Large intestine (tissue), 12 donors: ENCODE measurements at places on chromosomes 7 and 10. TPM values are rescaled to one million over a fixed set of nuclear protein-coding genes. Genes with fewer than 3 reads are reported as not detected.

OR2A25 gene
- polyA plus RNA-seq: not detected

FAM25C gene
- polyA plus RNA-seq: not detected

AKR1C8 gene
- 0.13 TPM for polyA plus RNA-seq

SP8 gene
- polyA plus RNA-seq: not detected

GPR141 gene
- 0.52 TPM for polyA plus RNA-seq

CLCN1 gene
- 1.6 TPM for polyA plus RNA-seq

C10orf53 gene
- polyA plus RNA-seq: 0.03 TPM

FAM237B gene
- 0.16 TPM for polyA plus RNA-seq

MOGAT3 gene
- 72.1 TPM for polyA plus RNA-seq

PNLIP gene
- polyA plus RNA-seq: 0.12 TPM

SAMD9 gene
- polyA plus RNA-seq: 6.1 TPM

SAMD9L gene
- polyA plus RNA-seq: 6.5 TPM

DNA sequence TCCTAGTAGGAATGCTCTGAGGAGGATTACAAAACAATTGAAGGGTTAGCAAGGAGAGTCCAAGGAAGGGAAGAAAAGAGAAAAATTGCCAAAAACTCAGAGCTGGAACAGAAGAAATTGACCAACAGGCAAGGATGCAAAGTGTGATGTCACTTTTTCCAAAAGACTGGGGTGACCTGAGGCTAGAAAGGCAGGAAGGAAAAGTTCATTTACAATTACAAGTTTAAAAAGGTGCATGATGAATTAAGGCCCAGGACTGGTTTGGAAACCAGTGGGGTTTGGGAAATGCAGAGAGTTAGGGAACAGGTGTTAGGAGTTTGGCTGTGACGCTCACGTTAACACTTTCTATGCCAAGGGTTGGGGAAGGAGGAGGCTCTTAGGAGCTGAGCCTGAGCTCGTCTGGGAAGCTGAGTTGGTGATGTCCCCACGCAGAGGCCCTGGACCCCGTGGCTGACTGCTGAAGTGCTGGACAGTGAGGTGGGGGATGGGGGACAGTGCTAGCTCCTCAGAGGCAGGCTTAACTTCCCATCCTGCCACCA is 92.6 kb upstream of the PODXL start:
- no peaks in the 10 kb centered on the region for H3K36me3 ChIP-seq
- DNase-seq: no peak
- H3K4me3 ChIP-seq: no peak overlapping the region
- H3K27ac ChIP-seq: no peak overlapping the region
- H3K4me1 ChIP-seq: peaks cover 9% of the 10 kb centered on the region

GRCh38 chr10:52746169-52746568 is 26.4 kb downstream of the MBL2 start:
- no peaks in the 10 kb centered on the region for H3K36me3 ChIP-seq
- no peak overlapping the region for H3K4me3 ChIP-seq
- no peak overlapping the region for H3K27ac ChIP-seq
- H3K4me1 ChIP-seq: no peaks in the 10 kb centered on the region

DNA sequence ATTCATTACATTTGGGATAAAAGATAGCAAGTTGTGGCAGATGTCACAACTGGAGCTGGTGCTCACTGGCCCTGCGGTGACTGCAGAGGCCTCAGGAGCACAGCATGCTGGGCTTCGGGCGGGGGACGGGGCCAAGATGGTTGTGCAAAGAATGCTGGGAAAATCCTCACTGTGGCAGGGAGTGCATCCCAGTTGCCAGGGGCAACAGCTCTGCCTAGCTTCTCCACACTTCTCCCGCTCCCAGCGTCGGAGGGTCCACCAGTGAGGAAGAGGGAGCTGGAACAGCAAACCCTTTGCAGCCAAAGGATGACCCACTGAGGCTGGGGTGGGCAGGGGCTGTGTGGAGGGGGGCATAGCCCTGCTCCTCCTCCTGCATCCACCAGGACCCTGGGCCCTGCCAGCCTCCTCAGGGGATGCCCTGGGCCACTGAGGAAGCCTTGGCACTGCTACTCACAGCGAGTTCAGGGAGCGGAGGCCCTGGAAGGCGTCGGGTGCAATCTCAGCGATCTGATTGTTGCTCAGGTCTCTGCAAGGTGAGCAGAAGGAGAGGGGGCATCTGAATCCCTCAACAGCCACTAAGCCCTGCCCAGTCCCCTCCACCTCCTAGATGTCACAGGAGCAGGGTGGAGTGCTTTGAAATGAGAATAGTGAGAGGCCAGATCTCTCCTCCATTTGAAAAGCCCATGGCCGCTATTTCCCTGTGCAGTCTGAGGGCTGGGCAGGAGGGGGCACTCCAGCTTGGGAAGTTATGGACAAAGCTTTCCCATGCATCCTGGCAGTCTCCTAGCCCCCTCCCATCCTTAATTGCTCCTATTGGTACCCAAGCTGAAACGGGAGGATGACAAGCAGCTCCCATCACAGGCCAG is 126.5 kb downstream of the SLIT1 start:
- H3K4me3 ChIP-seq: no peak overlapping the region
- no peak for DNase-seq
- H3K4me1 ChIP-seq: no peaks in the 10 kb centered on the region
- no peak overlapping the region for H3K27ac ChIP-seq

DNA sequence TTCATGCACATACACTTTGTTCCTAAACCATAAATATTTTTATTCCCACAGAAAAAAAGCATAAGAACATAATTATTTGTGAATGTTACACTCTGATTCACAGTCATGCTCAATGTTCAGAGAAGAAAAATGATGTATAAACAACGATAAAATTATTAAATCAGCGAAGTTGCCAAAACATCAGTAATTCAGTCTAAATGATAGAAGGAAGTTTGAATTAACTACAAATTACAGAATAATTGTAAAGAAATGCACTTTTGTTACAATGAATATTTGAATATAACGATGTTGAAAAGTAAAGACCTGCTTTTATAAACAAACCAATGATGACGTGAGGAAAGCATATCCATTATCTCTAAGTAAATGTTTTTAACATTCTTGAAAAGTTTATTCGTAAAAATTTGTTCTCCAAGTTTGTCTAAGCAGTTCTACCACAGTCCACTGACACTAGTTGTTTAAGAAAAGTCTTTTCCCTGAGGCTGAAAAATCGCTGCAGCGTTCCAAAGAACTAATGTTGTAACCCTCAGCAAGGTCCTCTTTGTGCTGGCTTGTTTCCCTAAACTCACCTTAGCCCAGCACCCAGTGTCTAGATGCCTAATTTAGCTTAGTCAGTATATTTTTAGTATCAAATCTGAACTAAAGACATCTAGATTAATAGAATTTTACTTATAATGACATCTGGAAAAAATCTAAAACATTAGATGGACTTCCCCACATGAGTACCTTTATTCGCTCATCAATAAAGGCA is 30.4 kb downstream of the TSPAN12 start:
- H3K27ac ChIP-seq: no peak overlapping the region
- no peaks in the 10 kb centered on the region for H3K27me3 ChIP-seq
- H3K4me1 ChIP-seq: no peaks in the 10 kb centered on the region
- no peak overlapping the region for H3K4me3 ChIP-seq

GRCh38 chr10:50635286-50635685 is 11.5 kb upstream of the SGMS1 start:
- no peaks in the 10 kb centered on the region for H3K4me1 ChIP-seq
- H3K27me3 ChIP-seq: no peaks in the 10 kb centered on the region
- no peak for DNase-seq
- H3K27ac ChIP-seq: no peak overlapping the region

DNA sequence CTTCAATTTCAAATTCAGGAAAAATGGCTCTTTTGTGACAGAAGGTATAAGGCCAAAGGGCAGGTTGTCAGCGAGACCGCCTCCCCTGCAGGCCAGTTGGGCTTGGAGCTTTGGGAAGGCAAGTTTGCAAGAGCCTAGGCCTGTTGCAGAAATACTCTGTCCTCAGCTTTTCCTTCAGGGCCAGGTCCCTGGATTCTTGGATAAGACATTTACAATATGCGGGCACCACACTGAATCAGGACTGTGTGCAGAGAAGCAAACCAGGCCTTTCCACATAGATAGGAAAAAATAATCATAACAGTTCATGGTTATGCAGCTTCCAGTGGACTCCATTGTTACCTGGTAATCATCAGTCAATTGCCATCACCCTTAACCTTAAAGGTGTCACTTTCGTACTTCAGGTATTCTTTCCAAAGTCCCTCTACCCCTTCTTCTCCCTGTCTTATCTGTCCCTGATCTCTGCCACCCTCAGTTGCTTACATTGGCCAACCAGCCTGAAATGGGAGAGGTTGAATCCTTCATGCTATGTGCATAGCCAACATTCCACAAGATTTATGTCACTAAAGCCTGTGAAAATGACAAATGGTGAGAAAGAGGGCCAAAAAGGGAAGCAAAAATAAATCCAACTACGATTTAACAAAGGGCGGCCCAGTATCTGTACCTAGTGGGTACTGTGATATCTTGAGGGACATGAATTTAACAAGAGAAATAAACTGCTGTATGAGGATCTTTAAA is 304.5 kb upstream of the NFE2L3 start:
- H3K4me1 ChIP-seq: peaks cover 18% of the 10 kb centered on the region
- no peak overlapping the region for H3K4me3 ChIP-seq
- peak overlapping the region; percentile 30 for H3K27ac ChIP-seq

GRCh38 chr7:134992626-134993179 is 6.4 kb downstream of the AGBL3 start:
- H3K27me3 ChIP-seq: no peaks in the 10 kb centered on the region
- H3K4me1 ChIP-seq: peaks cover 9% of the 10 kb centered on the region
- H3K4me3 ChIP-seq: no peak overlapping the region
- peak overlapping the region; percentile 16 for H3K27ac ChIP-seq
- peaks cover 8% of the 10 kb centered on the region for H3K36me3 ChIP-seq

DNA sequence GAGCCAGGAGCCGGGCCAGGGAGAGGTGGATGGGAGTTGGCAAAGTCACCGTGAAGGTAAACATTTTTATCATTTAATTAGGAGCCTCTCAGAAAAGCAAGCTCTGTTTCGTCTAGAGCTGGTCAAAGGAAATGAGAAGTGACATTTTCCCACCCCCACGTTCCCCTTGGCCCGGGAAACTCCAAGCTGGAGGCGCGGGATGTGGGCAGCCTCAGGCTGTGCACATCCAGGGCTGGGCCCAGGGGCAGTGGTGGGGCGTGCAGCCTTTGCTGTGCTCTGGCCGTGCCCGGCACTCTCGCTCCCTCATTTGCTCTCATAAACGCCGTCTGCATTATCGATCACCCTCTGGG is 135.6 kb upstream of the RET start:
- no peak overlapping the region for H3K27ac ChIP-seq
- peaks cover 1% of the 10 kb centered on the region for H3K27me3 ChIP-seq
- no peak for DNase-seq
- no peak overlapping the region for H3K4me3 ChIP-seq
- H3K4me1 ChIP-seq: no peaks in the 10 kb centered on the region
- no peaks in the 10 kb centered on the region for H3K36me3 ChIP-seq

- H3K27ac ChIP-seq: no peak overlapping the region
- H3K36me3 ChIP-seq: no peaks in the 10 kb centered on the region
- H3K27me3 ChIP-seq: peaks cover 34% of the 10 kb centered on the region
- no peaks in the 10 kb centered on the region for H3K4me1 ChIP-seq
Measured at GRCh38 chr7:90320418-90320800, 695 bp downstream of the FAM237B start.

DNA sequence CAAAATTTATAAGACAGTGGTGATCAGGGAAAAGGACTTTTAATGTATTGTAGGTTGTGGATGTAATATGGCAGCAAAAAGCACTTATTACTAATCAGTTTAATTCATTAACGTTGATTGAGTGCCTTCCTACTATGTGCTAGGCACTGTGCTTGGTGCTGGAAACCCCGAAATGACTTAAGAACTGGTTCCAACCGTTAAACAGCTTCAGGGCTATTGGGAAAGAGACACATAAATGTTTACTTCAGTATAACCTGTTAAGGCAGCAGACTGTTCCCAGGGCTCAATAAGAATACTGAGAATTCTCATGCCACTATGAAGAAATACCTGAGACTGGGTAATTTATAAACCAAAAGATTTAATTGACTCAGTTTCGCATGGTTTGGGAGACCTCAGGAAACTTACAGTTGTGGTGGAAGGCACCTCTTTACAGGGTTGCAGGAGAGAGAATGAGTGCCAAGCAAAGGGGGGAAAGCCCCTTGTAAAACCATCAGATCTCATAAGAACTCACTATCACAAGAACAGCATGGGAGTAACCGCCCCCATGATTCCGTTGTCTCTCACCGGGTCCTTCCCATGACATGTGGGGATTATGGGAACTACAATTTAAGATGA is 1.1 kb upstream of the SLC25A13 start:
- peak overlapping the region; percentile 100 for H3K27ac ChIP-seq
- peaks cover 22% of the 10 kb centered on the region for H3K4me1 ChIP-seq
- H3K36me3 ChIP-seq: no peaks in the 10 kb centered on the region

GRCh38 chr10:52818019-52818418 is 45.4 kb upstream of the MBL2 start:
- H3K4me1 ChIP-seq: peaks cover 6% of the 10 kb centered on the region
- peak; percentile 75 for DNase-seq
- no peaks in the 10 kb centered on the region for H3K27me3 ChIP-seq
- H3K27ac ChIP-seq: no peak overlapping the region

DNA sequence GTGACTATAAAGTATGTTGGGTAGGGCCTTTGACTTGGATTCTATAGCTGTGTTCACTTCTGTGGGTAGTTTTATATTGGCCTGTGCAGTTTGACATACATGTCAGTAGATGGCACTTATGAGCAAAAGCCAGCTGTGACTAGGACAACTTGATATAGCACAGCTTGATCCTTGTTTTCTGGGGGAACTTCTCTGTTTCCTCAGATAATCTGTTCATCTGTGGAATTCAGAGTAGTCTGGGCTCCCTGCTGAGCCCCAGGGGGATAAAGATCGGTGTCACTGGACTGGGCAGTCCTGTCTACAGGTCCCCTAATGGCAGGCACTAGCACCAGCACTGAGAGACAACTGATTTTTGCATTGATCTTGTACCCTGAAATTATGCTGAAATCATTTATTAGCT is 25.4 kb downstream of the CYP2C9 start:
- peak; percentile 53 for DNase-seq
- H3K27me3 ChIP-seq: no peaks in the 10 kb centered on the region
- no peak overlapping the region for H3K27ac ChIP-seq

DNA sequence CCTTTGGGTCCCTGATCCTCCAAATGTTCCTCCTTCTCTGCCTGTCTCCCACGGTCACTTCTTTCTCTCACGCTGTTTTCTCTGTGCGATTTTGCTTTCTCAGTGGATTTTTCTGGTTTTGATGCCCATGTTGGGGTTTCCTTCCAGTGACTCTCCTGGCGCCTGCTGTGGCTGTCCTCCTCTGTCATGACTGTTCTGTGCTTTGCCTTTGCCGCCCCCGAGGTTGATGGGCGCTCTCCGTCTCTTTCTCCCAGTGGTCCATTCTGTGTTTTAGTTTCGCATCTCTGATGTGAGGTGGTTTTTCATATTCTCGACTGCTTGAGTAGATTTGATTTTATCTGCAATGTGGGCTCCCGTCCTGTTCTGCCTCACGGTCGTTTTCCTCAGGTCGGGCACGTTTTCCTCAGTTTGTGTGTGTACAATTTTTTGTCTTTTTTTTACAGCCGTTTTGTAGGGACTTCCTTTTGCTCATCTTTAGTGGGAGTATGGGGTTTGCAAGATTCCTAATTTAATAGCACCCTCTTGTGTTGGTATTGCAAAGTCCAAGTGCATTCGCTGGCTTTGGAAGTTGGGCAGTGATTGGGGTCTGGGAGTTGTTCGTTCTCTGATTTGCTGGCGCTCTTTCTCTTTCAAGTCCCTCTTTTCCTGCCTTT is 100.0 kb downstream of the INPP5A start:
- peak; percentile 54 for DNase-seq
- no peak overlapping the region for H3K27ac ChIP-seq
- no peaks in the 10 kb centered on the region for H3K27me3 ChIP-seq
- H3K4me3 ChIP-seq: no peak overlapping the region
- H3K36me3 ChIP-seq: no peaks in the 10 kb centered on the region
- peaks cover 6% of the 10 kb centered on the region for H3K4me1 ChIP-seq
